ENCODE measurements at places on chromosomes 12 and 14.
A peak's percentile ranks its signal among the peaks of the same experiment; 100 is the strongest.

- DNase-seq, result peak; percentile 10
Measured at GRCh38 chr12:26539131-26539530, 293.9 kb downstream of the ITPR2 start.

DNA sequence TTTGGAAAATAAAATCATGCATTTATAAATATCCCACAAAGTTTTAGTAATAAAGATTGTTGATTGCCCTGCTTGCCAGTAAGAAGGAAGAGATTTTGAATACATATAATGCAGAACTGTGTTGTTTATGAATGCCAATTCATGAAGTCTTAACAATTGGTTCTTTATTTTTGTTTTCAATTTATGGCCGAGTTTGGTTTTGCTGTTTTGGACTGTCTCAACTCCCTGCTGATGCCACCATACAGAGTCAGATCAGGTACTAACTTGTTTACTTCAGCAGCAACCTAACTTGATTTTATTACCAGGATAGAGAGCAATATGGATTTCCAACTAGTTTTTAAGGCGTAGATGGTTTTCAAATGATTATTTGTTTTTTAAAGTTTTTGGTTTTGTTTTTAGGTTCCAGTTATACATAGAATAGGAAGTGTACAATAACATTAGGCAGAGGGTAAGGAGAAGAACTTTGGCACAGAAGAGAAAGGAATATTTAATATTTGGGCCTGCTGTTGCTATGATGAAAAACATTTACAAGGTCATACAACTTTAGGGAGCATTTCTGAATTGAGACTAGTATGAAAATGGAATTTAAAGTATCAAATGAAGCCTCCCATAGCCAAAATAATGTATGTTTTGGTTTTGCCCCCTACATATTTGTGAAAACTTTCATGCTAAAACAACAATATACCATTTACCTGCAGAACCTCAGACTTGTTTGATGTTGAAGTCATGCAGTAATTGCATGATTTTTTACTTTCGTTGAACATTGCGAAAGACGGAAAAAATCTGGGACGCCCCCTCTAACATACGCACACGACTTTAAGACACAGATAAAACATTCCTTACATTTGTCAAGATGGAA, 904 bp upstream of the FAM177A1 start:
- DNase-seq, result no peak

GRCh38 chr12:4939418-4940023, 29.8 kb downstream of the KCNA1 start:
- DNase-seq, result no peak

GRCh38 chr12:2273288-2273687, 220.5 kb downstream of the CACNA1C start:
- DNase-seq, result no peak

DNA sequence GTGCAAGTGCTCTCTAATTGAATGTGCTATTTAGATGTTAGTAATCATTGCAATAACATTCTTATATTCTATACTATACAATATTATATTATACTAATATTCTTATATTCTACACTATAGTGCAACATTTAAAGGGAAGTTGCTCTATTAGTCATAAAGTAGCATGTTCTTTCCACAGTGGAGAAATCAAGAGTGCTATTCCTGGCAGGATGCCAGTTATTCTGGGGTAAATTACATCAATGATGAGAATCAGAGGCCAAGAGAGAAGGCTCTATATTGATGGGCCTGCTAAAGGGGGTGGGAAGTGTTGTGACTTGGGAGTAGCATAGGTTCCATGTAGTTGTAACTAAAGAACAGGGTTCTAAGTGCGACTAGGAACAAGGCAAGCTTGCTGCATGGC, 121.5 kb downstream of the SLC15A5 start:
- no peak for DNase-seq

- peak; percentile 50 for DNase-seq
Measured at GRCh38 chr14:50335989-50336824, 24.1 kb downstream of the DMAC2L start.

- no peak for DNase-seq
Measured at GRCh38 chr12:49733219-49734017, 7.9 kb upstream of the TMBIM6 start.

GRCh38 chr12:94768398-94769046, 118.2 kb upstream of the TMCC3 start:
- DNase-seq, result no peak

- DNase-seq, result no peak
Measured at GRCh38 chr14:101061411-101062064, 158.0 kb upstream of the RTL1 start.

GRCh38 chr14:105480807-105481801, 5.6 kb upstream of the CRIP1 start:
- DNase-seq, result peak; percentile 90

All from large intestine (tissue), 12 donors.